Astrocyte of the cerebellum (primary cell): ENCODE measurements at places on chromosomes 1 and 21.

GRCh38 chr1:51697166-51697565, 80.3 kb downstream of the OSBPL9 start:
- DNase-seq: no peak

DNA sequence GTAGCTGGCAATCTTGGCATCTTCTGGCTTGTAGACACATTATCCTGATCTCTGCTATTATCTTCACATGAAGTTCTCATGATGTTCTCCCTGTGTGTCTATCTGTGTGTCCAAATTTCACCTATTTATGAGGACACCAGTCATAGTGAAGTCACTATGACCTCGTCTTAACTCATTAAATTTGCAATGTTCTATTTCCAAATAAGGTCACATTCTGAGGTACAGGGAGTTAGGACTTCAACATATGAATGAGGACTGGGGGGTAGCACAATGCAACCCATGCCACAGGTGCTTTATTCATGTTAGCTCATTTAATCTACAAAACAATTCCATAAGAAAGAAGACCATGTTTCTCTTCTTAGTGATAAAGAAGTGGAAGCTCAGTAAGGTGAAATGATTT, 206.2 kb upstream of the C8B start:
- no peak for DNase-seq

GRCh38 chr1:53783056-53783455, 44.1 kb upstream of the GLIS1 start:
- no peak for DNase-seq

- DNase-seq: no peak
Observed at GRCh38 chr1:204569478-204569877, 53.3 kb downstream of the MDM4 start.

DNA sequence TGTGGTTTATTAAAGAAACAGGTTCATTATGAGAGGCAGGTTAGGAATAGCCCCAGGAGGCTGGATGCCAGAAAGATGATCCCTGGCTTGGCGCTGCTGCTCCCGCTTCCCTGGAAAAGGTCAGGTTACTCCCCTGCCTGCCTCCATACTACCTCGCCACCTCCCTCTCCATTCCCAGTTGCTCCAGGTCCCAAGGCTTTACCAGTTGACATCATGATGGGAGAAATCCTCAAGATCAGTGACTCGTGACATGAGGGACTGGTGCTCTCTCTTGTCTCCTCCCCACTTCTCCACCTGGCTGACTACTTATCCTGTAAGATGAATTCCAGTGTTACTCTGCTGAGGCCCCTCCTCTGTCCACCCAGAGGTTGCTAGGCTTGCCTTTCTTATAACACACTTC, 19.7 kb downstream of the VASH2 start:
- DNase-seq: no peak

GRCh38 chr1:113946678-113947387, 17.7 kb downstream of the HIPK1 start:
- DNase-seq: no peak

DNA sequence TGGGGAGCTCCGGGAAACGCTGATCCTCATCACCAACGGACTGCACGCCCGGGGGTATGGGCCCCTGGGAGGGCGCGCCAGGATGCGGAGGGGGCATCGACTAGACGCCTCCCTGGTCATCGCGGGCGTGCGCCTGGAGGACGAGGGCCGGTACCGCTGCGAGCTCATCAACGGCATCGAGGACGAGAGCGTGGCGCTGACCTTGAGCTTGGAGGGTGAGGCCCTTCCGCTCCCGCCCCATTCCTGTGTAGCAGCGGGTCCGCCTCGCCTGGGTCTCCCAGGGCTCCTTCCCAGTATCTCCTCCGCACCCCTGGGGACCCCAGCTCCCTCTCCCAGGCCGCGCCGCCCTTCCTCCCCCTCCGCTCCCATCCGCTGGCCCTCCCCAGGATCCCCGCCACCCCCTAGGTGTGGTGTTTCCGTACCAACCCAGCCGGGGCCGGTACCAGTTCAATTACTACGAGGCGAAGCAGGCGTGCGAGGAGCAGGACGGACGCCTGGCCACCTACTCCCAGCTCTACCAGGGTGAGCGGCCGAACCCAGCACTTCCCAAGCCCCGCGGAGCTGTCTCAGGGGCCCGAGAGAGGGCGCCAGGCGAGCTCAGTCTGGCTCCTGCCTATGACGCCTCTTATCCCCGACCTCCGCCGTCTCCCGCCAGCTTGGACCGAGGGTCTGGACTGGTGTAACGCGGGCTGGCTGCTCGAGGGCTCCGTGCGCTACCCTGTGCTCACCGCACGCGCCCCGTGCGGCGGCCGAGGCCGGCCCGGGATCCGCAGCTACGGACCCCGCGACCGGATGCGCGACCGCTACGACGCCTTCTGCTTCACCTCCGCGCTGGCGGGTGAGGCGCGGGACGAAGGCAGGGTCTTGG, 5.0 kb downstream of the HAPLN2 start:
- DNase-seq: no peak

DNA sequence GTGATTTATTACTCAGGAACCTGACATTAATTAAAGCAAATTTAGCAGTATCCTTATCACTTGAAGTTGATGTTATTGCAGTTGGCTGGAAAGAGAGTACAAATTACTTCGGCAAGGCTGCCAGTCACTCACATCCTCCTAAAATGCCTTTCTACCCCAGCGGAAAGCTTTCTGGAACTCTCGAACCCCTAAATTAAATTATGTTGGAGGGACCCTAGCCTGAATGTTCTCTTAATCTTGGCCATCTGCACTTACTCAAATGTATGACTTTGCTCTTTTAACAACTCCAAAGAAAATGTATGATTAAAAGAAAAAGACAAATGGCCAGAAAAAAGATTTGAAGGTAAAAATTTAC, 242.6 kb upstream of the USP25 start:
- DNase-seq: no peak

- DNase-seq: no peak
Observed at GRCh38 chr21:37281579-37281978, 14.4 kb upstream of the VPS26C start.

GRCh38 chr1:26190373-26190987, at the start of gene CATSPER4:
CATSPER4 (plus strand) TSS chr1:26190602; CDS start chr1:26190628, 26 bp downstream.
- DNase-seq: no peak

- no peak for DNase-seq
Observed at GRCh38 chr1:233389169-233389568, 61.6 kb downstream of the MAP3K21 start.

DNA sequence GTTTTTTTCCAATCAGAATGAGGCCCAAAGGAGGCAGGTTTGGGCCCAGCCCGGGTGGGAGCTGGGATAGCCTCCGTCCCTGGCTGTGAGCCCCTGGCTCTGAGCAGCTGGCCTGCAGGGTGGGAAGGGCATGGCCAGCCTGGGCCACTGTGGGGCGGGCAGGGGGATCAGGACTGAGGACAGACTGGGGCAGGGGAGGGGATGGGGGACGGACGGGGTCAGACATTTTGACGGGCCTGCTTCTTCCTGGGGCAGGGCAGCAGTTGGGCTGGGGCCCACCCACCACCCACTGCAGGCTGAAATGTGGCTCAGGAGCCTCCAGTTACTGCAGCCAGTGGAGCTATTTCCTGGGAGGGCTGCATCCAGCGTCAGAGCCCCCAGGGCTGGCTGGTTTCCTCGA, 2.5 kb upstream of the SLC6A9 start:
- DNase-seq: no peak

DNA sequence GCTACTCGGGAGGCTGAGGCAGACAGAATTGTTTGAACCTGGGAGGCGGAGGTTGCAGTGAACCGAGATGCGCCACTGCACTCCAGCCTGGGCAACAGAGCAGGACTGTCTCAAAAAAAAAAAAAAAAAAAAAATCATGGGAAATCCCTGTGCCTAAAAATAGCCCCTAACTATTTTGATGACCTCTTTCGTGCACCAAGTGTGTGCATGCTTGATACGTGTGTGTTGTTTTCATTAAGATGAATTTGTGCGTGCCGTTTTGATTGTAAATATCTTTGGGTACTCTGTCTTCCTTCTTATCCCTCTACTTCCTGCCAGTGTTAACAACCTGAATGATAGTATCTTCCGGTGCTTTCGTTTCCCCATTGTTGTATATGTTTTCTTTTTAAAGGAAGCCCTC, 9.8 kb downstream of the CACYBP start:
- no peak for DNase-seq

DNA sequence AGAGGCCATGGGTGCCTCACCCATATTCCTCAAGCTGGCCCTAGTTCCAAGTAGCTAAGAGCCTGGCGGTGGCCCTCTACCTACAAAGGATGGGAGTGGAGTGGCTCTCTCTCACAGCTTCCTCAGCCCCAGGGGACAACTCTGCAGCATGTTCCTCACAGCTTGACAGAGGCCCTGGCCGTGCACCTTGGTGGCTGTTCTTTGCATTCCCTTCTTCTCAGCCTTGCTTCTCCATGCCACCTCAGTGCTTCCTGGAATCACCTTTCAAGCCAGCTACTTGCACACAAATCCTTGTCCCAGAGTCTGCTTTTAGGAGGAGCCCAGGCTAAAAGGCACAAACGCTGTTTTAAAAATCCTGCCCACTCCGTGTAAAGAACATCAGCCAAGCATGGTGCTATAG, 69.0 kb upstream of the DIRAS3 start:
- DNase-seq: no peak

GRCh38 chr1:13582713-13583443, 754 bp upstream of the PDPN start:
- no peak for DNase-seq

DNA sequence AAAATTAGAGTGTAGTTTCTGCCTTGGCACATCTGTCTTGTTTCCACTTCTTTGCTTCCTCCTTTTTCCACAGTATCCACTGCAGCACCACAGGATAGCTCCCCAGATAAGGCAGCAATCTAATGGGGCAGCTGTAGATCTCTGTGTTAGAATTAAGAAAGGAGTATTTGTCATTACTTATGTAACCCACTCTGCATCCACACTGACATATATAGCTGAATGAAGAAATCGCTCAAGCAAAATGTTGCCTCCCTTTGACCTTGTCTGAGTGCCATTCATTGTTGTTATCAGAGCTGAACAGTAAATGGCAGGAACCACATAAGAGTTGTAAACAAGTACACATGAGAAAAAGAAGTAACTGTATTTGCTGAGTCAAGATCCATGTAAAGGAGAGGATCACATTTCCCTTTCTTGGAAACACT, 45.9 kb upstream of the DPH5 start:
- DNase-seq: no peak

GRCh38 chr1:206933333-206933945, 11.7 kb upstream of the FCMR start:
- no peak for DNase-seq

GRCh38 chr1:192443616-192444015, 126.8 kb downstream of the RGS21 start:
- no peak for DNase-seq

DNA sequence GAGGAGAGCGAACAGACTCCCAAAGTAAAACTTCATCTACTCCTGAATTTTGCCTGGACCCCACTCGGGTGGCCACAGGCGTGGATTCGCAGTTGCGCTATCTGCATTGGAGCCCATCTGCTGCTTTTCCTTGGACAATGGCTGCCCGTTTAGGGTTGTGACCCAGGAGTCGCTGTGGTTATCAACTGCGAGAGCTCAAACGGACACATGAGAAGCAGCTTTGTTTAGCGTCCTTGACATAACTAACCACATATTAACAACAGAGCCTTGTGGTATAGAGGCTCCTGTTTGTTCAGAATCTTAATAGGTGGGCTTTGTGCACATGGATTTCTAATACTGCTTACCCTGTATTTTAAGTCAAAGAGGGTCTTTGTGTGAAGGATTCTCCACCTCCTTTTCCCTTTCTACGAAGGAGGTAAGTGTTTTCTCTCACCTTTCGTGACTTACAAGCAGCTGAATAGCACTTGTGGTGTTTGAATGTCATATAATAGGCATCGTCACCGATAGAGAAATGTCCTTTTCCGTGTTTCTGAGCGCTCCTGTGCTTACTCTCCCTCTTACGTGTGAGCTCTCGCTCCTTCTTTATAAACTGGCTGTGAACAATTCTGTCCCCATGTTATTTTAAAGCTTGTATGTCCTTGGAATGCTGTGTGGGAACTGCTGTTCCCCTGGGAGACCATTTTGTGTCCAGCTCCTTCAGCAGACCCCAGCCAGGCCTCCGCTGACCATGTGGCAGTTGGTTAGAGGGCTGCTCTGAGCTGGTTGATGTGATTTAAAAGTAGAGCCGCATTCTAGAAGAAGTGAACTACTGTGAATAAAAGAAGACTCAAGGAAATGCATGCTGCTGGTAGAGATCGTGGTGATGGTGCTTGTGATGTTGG, 441.4 kb downstream of the RPS6KC1 start:
- DNase-seq: no peak

- DNase-seq: no peak
Observed at GRCh38 chr1:11579506-11579905, 74.7 kb downstream of the FBXO2 start.

DNA sequence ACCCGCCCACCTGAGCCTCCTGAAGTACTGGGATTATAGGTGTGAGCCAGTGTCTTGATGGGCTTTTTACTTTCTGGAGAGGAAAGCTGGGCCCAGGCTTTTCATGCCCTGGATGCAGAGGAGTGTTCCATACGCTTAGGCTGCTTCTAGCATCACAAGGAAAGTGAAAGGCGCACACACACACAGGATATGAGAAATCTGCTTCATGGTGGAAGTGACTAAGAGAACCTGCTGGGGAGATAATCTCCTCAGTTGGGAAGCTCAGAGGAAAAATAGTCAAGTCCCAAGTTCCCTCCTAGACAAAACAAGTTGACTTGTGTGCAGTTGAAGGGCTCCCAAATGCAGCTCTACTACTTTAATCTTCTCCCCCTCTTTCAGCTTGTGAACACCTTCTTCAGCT, 2.2 kb downstream of the NUDC start:
- DNase-seq: no peak

DNA sequence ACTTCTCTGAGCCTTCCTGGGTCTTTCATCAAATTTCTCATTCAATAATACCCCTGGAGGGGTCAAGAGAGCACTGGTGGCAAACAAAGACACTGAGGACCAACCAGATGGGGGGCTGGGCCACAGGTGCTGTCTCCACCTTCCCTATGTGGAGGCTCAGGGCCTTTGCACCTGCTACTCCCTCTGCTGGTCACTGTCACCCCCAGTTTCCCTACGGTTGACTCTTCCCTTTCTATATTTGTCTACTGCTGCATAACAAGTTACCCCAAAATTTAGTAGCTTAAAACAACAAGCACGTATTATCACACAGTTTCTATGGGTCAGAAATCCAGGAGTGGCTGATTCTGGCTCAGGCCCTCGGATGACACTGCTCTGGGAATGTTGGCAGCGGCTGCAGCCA, 138.8 kb upstream of the RUNX3 start:
- no peak for DNase-seq

DNA sequence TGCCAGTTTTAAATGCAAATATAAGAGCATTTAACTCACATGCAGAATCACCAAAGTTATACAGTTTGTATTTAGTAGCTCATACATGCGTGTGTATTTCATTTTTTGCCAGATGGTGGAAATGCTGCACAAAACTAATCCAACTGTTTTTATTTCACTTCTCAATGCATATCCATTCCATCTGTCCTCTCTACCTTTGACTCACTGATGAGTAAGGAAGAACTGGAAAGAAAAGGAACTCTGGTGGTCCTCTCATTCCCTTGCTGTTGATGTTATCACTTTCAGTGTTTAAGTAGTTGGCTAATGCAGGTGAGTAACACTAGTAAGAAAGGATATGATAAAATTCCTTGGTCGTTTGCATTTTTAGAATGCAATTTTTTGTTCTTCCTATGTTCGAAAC, 5.7 kb upstream of the SLC1A7 start:
- DNase-seq: no peak

- DNase-seq: no peak
Observed at GRCh38 chr1:17475752-17476151, 36.3 kb upstream of the RCC2 start.

- no peak for DNase-seq
Observed at GRCh38 chr1:230160957-230161771, 94.1 kb downstream of the GALNT2 start.
